ENCODE measurements at places on chromosomes 4 and X. TPM values are rescaled to one million over a fixed set of nuclear protein-coding genes. Genes with fewer than 3 reads are reported as not detected.
A peak's percentile ranks its signal among the peaks of the same experiment; 100 is the strongest.

DNA sequence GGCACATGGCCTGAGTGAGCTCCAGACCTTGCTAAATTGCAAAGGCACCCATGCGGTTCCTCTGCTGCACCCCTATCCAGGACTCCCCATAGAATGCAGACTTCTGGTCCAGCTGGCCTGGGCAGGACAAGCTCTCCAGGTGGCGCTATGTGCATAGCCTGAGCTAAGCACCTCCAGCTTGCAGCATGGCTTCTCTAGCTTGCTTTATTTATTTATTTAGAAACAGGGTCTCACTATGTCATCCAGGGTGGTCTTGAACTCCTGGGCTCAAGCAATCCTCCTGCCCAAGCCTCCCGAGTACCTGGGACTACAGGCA lies 5.5 kb upstream of the WFS1 start:
- peak; percentile 51 for DNase-seq

- DNase-seq = no peak
These were observed 74.4 kb upstream of the IRF2 start for GRCh38 chr4:184548648-184549341.

DNA sequence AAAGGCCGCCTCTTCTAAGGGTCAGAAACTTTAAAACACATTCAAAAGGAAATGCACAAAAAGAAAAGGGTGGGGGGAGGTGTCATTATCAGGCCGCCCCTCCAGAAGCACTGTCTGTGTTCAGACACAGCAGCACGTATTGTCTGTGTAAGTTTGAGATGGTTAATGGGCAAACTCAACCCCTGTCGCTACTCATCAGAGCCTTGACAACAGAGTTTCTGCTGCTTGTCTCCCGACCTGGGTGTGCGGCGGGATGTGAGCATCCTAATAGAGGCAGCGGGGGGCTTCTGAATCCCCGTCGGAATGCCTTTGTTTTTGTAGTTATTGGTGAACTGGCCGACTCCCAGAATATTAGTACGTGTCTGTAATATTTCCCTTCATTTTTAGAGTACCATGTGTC lies 158.9 kb downstream of the DCTD start:
- DNase-seq = no peak

- DNase-seq = no peak
These were observed 97.5 kb downstream of the FANCB start for GRCh38 chrX:14775416-14775815.

The FAM114A1 gene
- 245 TPM for total RNA-seq
